ENCODE measurements at places on chromosomes 2 and 18. TPM values are rescaled to one million over a fixed set of nuclear protein-coding genes. Genes with fewer than 3 reads are reported as not detected.

GRCh38 chr2:233702238-233702637 lies 9.5 kb downstream of the UGT1A6 start:
- DNase-seq: no peak

GRCh38 chr18:70271742-70272141 lies 17.1 kb upstream of the SOCS6 start:
- DNase-seq: no peak

DNA sequence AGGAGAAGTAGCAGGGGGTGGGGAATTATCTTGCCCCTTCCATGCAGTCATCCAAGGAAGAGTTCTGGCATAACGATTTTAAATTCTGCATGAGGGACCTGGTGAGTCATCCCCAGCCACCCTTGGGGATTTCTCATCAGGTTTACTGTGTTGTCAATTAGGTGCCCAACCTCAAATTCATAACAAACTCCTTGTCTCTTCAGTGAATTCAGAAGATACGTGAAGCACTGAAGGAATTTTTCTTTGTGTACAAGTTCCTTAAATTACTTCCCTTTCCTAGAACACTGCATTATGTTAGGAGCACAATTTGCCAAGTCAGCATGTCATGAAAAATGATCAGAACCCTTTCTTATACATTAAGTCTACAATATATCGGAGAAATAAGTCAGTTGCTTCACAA lies 70.8 kb upstream of the NOSTRIN start:
- DNase-seq: no peak

The GREB1 gene
- polyA plus RNA-seq: 2.7 TPM

The HOXD9 gene
- 4.8 TPM for polyA plus RNA-seq

GRCh38 chr2:212956665-212957607 lies 194.5 kb downstream of the IKZF2 start:
- no peak for DNase-seq

DNA sequence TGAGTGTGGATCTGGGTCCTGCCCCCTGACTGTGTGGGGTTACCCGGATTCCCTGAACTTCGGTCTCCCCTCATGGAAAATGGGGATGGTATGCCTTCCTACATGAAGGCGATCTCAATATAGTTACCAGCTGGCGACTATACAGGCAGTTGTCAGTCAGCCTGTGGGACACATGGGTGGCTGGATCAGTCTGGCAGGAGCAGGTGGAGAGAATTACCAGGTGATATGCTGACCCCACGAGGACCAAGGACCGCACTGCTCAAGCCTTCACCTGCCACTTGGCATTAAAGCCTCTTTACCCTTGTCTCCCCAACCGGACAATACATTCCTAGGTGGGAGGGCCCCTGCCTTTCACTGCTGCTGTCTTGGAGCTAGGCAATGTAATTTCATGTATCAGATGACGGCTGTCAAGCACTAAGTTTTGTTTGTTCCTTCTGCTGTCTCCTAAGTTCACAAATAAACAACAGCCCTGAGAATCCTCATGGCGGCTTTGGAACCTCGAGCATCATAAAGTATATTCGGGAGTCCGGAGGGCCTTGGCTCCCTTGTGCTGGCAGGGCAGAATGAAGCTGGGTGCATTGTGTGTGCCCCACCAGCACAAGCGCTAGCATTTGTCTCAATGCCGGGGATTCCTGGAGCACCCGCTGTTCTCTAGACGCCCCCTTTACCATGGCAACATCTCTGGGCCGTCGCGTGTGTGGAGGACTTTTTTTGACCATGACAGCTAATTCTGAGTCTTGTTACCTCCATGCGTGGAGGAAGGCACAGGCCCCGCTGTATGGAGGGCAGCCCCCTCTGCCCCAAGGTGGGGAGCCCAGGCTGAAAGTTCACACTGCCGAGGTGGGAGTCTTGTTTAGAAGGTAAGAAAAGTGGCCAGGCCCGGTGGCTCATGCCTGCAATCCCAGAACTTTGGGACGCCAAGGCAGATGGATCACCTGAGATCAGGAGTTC lies 48.6 kb downstream of the PDCL3 start:
- no peak for DNase-seq

The SOWAHC gene
- polyA plus RNA-seq: 2.4 TPM

DNA sequence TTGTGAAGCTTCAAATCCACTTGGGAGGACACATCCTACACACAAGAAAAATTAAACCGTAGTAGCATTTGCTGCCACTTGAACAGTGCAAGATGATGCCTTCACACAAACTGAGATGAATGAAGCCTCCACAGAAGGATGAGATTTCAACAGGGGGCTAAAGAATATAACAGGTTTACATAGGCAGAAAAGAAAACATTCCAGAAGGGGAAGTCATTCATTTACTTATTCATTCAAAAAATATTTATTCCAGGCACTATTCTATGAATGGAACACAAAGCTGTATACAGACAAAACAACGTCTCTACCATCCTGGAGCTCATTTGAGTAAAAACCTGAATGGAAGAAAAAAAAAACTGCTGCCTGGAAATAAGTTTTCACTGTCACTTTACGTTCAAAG lies 170.5 kb downstream of the CDH20 start:
- DNase-seq: no peak

- DNase-seq: no peak
Measured at GRCh38 chr2:118105497-118105896, 17.2 kb downstream of the INSIG2 start.

GRCh38 chr18:61637905-61638595 lies 254.8 kb downstream of the RNF152 start:
- DNase-seq: no peak

- DNase-seq: no peak
Measured at GRCh38 chr2:134745023-134745422, 26.2 kb upstream of the TMEM163 start.

DNA sequence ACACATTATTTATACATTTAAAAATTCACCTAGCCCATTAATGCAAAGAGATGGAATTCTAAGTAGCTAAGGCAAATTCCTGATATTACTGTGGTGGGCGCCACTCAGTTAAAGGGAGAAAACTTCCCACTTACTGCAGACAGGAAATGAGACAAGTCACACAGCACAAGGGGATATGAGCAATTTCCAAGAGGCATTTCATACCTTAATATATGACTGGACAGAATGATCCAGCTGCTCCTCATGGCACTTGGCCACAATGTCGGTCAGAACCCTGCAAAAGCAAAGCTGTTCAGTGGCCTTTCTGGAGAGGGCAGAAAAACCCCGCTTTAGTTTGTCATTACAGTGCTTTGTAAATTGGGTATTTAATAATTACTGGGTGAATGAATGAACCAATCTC lies 121.4 kb upstream of the CCDC195 start:
- no peak for DNase-seq

DNA sequence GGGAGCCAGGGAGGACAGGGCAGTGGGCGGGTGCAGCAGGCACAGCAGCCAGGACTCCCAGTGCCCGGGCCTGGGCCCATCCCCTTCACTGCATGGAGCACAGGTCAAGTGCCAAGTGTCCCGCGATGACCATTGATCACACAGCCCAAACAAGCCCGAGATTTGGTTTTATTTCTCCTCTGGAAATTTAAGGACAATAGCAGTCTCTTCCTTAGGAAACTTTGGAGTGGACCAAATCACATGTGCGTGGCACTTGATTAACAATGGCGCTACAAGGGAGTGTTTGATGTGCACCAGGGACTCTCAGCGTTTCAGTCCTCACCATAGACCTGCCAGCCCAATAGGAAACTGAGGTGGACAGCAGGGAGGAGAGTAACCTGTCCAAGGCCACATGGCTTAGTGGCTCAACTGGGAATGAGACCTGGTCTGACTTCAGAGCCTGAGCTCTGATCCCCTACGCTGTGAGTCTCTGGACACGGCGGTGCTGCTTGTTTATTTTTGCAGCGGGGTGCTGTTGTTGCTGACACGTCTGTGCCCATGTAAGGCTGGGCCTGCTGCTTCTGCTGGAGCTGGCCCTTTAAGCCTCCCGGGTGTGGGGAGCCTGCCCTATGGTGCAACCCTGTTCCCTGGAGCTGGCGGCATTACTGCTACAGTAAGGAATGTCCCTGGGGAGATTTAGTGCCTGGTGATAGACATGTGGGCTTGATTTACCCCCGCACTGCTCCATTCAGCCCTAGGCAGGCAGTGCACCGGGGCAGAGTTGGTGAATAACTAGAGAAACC lies 194.2 kb downstream of the INHBB start:
- peak; percentile 45 for DNase-seq

DNA sequence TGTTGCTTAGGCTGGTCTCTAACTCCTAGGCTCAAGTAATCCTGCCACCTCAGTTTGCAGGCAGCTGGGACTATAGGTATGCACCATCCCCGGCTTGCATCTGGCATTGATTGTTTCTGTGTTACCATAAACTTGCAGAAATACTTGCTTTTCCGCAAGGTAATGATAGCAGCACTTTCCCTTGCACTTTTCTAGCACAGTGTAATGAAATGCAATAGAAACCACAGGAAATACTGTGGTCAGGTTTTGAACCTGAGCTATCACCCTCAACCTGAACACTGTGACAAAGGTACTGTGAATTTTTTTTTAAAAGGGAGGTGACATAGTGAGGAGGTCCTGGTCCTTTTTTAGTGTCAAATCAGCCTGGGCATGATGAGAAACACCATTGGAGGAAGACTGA lies 38.3 kb downstream of the DHRS9 start:
- no peak for DNase-seq

DNA sequence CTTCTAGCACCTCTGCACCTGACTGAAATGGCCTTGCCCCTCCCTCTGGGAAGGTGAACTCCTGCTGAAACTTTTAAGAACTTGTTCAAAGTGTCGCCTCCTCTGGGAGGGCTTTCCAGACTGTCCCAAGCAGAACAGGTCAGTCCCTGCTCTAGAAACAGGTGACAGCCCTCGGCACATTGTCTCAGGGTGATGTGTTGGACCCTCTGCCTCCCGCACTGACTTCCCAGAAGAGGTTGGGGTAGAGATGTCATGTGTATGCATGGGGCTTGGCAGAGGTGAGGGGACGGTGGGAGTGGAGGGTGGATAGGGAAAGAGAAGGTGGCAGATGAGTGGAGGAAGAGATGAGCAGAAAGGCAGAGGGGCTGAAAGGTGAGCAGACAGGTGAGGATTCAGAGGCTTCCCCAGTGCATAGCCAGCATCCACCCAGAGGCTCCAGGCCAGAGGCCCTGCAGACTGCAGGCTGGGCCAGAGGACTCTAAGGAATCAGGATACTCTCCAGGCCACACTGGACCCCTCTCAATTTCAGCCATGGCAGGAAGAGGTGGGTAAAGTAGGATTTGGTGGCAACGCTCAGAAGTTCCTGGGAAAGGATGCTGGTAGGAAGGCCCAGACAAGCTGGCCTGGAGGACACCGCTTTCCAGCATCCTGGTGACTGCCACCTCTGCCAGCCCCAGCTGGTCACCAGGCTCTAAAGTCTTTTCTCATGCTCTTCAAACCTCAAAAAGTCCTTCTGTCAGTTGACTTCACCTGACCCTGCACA lies 24.8 kb upstream of the TNS1 start:
- DNase-seq: no peak

- no peak for DNase-seq
Measured at GRCh38 chr2:204550751-204551511, 5.7 kb downstream of the PARD3B start.

DNA sequence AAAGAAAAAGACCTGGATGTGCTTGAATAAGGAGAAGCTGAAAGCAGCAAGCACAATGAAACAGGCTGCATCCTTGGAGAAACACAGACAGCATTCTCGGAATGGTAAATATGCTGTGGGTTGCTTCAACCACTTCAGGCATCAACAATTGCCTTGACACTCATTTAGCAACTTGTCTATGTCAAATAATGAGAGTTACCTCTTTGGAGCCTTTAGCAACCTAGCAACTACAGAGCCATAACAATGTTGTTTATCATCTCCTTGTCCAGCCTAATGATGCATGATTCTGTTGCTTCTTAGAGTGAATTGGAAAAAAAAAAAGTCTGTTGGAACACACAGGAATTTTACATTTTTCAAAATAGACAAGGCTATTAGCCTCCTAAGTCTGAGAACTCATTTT lies 410.6 kb downstream of the PIK3C3 start:
- no peak for DNase-seq

GRCh38 chr18:78698914-78699313 lies 280.7 kb upstream of the SALL3 start:
- DNase-seq: no peak

GRCh38 chr2:46780411-46780800 lies 135.2 kb downstream of the MCFD2 start:
- no peak for DNase-seq

The IL1RL1 gene
- not detected for polyA plus RNA-seq

The BOLL gene
- not detected for polyA plus RNA-seq

DNA sequence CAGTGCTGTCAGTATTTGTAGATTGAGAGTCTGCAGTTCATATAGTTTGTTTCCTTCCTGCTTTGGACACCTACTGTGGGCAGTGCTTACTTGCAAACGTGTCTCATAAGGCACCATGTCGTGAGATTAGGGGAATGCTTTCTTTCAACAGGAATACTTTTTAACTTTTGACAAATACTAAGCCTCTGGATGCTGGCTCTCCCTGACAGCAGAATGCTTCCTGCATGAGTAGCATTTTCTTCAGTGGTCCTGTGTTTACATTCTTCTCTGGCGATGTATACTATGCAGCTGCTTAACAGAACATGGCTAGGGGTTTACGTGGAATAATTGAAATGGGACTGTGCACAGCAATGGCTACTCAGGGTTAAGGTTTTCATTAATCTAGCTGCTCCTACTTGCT lies 807.5 kb downstream of the MBD2 start:
- no peak for DNase-seq

DNA sequence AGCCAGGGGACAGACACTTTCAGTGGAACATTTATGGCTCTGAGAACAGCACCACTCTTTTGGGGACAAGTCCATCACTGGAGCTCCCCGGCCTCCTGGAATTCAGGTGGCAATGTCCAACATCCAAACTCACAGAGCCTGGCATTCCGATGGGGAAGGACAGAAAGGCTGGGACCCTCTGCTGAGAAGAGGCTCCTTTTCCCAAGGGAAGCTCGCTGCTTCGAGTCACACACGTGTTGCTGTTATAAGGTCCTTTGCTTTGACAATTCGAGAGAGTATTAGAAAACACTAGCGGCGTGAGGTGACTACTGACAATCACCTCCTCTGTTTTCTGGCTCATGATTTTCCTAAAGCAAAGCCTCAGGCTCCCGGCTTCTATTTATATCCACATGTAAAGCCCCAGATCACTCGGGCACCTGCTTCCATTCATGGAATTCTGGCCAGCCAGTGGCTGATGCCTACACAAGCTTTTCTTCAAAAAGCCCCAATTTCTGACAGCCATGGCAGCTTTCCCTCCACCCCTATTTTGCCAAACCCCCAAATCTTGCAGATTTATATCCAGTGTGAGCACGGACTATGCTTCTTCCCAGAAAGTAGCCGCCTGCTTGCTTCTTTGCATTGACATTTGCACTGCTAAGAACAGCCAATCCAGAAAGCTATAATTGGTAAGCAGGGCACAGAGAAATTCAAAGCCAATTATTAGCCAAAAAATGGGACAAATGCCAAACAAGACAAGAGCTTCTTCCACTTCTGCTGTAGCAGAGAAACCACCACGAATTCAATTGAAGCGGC lies 67.3 kb downstream of the NDUFA10 start:
- DNase-seq: no peak

The IL37 gene
- polyA plus RNA-seq: not detected

The LRRTM4 gene
- polyA plus RNA-seq: 0.10 TPM

All from SK-N-SH (cell line).